Large intestine (tissue), 12 donors: ENCODE measurements at places on chromosomes 2 and 18. TPM values are rescaled to one million over a fixed set of nuclear protein-coding genes. Genes with fewer than 3 reads are reported as not detected.

Gene IRS1
- polyA plus RNA-seq: 23.1 TPM

GRCh38 chr18:78629426-78629825 is 350.2 kb upstream of the SALL3 start:
- no peak overlapping the region for H3K4me3 ChIP-seq
- no peaks in the 10 kb centered on the region for H3K4me1 ChIP-seq
- no peak overlapping the region for H3K27ac ChIP-seq
- H3K36me3 ChIP-seq: no peaks in the 10 kb centered on the region
- no peaks in the 10 kb centered on the region for H3K27me3 ChIP-seq
- no peak for DNase-seq

Gene CCDC74B
- 3.1 TPM for polyA plus RNA-seq

DNA sequence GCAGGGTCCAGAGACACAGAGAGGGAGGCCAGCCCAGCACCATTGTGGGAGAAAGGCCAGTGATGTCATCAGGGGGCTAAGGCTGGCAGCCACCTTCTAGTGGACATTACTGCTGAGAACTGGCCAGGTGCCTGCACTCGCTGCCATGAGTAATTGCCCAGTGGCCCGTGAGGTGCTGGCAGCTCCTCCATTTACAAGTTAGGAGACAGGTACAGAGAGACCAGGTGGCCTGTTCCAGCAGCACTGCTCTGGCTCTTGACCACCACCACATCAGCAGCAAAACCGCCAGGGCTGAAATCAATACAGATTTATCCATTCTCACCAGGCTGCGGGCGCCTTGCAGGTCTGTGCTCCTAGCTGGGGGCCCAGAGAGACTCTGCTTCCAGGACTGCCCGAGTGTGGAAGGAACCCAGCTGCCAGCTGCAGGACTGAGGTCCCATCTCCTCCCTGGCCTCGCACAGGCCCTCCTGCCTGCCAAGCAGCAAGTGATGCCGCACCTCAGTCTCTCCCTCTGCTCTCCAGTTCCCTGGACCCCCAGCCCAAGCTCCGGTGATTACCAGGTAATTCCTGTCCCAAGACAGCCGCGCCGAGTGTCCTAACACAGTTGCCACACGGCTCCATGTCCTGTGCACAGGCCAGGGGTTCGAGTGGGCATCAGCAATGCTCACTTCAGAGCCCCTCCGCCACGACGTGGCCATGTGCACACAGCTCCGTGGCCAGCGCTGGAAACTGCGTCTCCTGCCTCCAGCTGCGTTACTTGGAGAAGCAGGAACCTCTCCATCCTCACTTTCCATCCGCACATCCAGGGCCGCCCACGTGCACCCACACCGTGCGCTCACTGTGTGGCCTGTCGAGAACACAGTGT is 101.0 kb upstream of the CTDP1 start:
- no peaks in the 10 kb centered on the region for H3K27me3 ChIP-seq
- H3K4me3 ChIP-seq: no peak overlapping the region
- no peaks in the 10 kb centered on the region for H3K36me3 ChIP-seq
- no peak overlapping the region for H3K27ac ChIP-seq

- H3K27me3 ChIP-seq: no peaks in the 10 kb centered on the region
- no peak overlapping the region for H3K4me3 ChIP-seq
- H3K4me1 ChIP-seq: peaks cover 36% of the 10 kb centered on the region
- H3K36me3 ChIP-seq: no peaks in the 10 kb centered on the region
- H3K27ac ChIP-seq: peak overlapping the region; percentile 32
- DNase-seq: no peak
Observed at GRCh38 chr2:11406958-11407381, 59.0 kb downstream of the E2F6 start.

DNA sequence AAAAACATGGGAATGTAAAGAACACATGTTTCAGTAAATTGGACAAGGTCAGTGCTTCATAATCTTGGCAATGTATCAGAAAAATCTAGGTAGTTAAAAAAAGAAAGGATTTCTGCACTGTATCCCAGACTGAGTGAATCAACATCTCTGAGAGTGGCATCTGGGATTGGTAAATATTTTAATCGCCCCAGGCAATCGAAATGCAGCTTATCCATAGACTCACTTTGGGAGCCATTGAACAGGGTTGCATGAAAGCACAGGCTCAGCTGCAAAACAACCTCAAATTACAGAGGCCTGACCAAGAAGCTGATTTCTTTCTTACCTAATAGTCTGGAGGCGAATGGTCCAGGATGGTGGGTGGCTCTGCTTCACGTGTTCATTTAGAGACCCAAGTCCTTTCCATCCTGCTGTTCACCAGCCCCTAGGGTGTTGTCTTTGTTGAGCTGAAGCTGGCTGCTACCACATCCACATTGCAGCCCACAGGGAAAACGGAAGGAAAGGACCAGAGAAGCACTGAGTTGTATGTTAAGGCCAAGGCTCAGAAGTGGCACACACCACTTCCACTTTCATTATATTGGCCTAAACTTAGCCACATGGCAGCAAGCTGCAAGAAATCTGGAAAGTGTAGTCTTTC is 59.0 kb downstream of the MOGAT1 start:
- no peak for DNase-seq
- no peak overlapping the region for H3K27ac ChIP-seq
- H3K36me3 ChIP-seq: no peaks in the 10 kb centered on the region

GRCh38 chr2:209986415-209986814 is 16.0 kb upstream of the RPE start:
- no peak overlapping the region for H3K4me3 ChIP-seq
- H3K27me3 ChIP-seq: peaks cover 10% of the 10 kb centered on the region
- no peaks in the 10 kb centered on the region for H3K36me3 ChIP-seq
- no peak overlapping the region for H3K27ac ChIP-seq
- DNase-seq: no peak

DNA sequence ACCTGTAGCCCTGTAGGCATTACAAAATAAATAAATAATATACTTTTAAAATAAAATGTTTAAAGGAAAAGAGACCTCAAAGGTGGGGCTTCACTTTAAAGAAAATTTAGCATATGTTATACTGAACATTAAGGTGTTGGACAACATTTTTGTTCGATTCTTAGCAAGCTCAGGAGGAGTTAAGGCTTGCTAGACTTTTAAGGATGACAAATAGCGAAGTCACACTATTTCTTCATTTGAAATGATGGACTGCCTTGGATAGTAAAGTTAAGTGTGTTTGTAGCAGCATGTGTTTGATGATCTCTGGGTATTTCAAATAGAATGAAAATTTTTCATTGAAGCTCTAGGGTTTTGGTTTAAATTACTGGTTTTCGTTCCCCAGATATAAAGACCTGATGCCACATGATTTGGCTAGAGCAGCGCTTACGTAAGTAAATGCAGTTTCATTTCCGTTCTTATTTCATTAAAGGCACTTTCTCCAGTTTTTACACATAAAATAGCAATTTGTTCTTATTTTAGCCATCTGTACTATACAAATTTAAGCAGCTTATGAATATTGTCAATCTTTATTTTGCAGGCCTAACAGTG is 24.9 kb downstream of the HADHB start:
- no peak for DNase-seq
- H3K4me1 ChIP-seq: no peaks in the 10 kb centered on the region
- H3K27me3 ChIP-seq: no peaks in the 10 kb centered on the region
- no peak overlapping the region for H3K4me3 ChIP-seq
- no peak overlapping the region for H3K27ac ChIP-seq

Gene EPHA4
- 4.9 TPM for polyA plus RNA-seq

Gene SPP2
- 0.06 TPM for polyA plus RNA-seq
